ENCODE measurements at places on chromosomes 1 and 21.
A peak's percentile ranks its signal among the peaks of the same experiment; 100 is the strongest.

- DNase-seq = no peak
Measured at GRCh38 chr1:220873087-220873486, 6.2 kb upstream of the HLX start.

- no peak for DNase-seq
Measured at GRCh38 chr1:108071601-108072000, 106.6 kb upstream of the VAV3 start.

GRCh38 chr1:53025034-53025768 is 36.8 kb upstream of the PODN start:
- DNase-seq = no peak

DNA sequence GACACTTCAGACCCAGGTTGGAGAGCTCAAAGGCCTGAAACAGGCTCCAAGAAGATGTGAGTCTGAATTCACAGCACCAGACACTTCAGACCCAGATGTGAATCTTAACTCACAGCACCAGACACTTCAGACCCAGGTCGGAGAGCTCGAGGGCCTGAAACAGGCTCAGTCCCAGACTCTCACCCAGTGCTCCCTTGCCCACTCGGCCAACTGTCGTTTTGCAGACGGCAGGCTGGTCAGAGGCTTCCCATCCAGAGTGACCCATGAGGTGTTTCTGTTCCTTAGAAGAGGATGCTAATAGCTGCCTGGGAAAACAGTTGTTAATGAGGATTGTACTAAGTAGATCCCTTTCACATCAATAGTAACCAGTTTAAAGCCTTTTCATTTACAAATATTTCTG is 88.4 kb downstream of the ADARB1 start:
- DNase-seq = no peak

DNA sequence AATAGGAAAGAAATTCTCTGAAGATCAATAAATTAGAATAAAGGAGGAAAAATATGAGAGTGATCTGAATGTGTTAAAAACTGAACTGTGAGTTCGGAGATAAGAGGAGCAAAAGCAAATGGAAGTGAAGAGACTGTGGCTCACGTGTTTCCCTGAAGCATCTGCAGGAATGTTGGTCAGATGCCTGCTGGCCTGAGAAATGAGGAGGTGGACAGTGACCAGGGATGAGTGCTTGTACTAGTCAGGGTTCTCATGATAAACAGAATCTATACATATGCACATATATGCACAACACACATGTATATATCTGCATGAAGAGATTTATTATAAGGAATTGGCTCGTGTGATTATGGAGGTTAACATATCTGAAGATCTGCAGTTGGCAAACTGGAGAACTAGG is 103.4 kb upstream of the TIAM1 start:
- DNase-seq = no peak

- DNase-seq = no peak
Measured at GRCh38 chr1:31488528-31488927, 75.5 kb downstream of the SERINC2 start.

- peak; percentile 14 for DNase-seq
Measured at GRCh38 chr1:59565611-59566410, 248.9 kb upstream of the HOOK1 start.

- peak; percentile 72 for DNase-seq
Measured at GRCh38 chr1:112501810-112502641, 6.7 kb upstream of the WNT2B start.

GRCh38 chr21:39048064-39048463 is 135.2 kb downstream of the PSMG1 start:
- no peak for DNase-seq

DNA sequence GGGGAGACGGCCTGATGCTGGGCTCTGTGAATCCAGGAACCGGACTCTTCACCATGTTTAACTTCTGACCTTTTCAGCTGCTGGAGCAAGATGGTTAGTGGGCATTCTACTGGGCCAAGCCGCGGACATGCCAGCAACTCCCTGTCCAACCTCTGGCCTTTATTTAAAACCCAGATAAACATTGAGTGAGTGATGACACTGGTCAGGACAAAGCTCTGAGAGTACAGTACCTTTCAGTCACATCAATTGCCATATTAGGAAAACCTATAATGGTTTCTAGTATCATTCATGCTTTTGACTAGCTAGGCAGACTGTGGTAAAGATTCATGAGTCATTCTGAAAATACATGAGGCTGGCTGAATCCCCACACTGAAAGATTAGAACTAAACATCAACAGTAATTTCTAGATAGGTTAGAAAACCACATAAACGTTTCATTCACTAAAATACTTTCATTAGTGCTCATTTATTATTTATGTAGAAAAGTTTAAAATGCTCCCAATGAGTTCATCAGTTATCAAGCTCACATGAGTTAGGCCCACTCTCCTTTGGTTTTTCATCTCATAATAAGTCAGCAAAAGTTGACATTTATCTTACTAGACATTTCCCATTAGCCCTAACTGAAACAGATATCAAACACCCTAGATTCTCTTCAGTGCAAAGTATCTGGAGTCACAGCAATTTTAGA is 7.1 kb upstream of the ACTA1 start:
- no peak for DNase-seq

DNA sequence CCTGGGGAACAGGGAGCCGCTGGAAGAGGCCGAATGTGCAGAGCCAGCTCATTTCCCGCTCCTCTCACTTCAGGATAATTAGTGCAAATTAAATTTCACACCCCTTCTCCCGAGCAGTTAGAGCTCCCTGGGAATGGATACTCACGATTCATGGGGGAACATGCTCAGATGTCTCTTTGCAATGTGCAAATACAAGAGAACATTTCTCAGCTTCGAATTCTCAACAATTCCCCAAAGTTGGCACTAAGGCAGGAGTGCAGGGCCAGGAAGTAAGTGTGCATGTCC is 54.9 kb downstream of the CAMK2N1 start:
- no peak for DNase-seq

GRCh38 chr1:215166886-215167285 is 84.3 kb downstream of the KCNK2 start:
- no peak for DNase-seq

- no peak for DNase-seq
Measured at GRCh38 chr1:99820546-99820945, 29.6 kb upstream of the AGL start.

DNA sequence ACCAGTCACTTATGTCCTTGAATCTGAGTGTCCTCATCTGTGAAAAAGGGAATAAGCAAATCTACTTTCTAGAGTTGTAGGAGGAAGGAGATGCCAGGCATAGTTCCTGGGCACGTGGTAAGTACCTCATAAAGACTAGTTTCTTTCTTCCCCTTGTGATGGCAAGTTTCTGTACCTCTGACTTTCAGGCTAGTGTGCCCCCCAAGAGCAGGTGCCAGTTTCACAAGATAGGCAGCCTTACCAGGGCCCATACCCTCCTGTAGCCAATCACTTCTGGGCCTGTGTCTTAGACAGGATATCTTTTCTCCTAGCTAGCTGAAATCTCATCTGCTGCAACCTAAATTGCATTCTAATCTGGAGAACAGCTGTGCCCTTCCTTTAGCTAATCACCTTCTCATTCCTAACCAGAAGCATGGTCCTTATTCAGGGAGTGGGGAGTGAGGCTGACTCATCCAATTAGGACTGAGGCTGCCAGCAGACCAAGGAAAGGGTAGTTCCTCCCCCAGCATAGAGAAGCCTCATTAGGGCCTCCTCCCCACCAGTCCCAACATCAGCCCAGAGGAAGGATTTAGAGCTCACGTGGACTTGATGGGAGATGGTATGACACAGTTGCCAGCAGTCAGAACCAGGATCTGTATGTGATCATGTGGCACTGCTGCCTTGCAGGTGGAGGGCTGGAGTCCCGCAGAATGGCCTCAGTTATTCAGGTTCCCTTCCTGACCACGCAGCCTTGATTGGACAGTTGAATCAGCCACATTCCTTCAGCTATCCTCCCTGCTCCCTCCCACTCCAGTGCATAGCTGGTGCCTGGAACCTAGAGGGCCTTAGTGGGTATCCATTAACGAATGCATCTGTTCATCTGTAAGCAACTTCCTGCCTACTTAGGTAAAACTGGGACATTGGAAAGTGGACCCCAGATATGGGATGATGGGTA is 7.9 kb downstream of the KLHDC8A start:
- DNase-seq = no peak

GRCh38 chr1:207248544-207249198 is 72.8 kb upstream of the CD55 start:
- DNase-seq = no peak

GRCh38 chr1:194723067-194723466 is 1536.7 kb upstream of the B3GALT2 start:
- DNase-seq = no peak

DNA sequence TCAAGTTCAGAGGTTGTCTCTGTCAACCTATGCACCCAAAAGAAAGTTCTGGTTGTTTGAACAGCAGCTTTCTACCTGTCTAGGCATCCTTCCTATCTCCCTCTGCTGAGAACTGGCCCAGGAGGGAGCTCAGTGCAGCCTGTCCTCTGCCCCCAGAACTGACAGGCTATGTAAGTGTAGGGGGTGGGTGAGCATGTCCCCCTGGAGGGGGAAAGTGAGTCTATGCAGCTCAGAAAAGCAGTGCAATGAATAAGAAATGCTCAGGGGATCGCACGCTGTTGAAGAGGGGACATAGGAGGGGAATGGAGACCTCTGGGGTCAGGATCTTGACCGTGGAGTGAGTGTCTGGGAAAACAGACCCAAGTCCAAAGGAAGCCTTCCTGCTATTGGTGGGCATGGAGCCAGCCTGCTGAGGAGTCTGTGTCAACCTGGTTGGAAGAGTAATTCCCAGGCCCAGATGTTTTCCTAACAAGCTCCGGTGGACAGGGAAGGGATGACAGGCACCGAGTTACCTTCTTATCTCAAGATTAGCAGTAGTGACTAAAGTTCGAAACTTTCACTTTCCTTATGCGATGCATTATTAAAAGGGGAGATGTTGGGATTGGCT is 26.1 kb upstream of the FHAD1 start:
- no peak for DNase-seq

DNA sequence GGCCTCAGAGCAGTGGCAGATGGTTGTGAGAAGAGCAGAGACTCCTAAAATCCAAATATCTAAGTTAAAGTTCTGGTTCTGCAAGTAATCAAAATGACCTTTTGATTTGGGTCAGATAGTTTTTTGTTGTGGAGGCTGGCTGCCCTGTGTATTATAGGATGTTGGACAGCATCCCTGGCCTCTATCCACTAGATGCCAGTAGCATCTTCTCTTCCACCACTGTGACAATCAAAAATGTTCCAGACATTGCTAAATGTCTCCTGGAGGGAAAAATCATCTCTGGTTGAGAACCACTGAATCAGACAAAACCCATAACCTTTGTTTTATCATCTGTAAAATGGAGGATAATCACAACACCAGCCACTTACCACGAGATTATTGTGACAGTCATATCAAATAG is 5.9 kb upstream of the DPT start:
- peak; percentile 25 for DNase-seq

DNA sequence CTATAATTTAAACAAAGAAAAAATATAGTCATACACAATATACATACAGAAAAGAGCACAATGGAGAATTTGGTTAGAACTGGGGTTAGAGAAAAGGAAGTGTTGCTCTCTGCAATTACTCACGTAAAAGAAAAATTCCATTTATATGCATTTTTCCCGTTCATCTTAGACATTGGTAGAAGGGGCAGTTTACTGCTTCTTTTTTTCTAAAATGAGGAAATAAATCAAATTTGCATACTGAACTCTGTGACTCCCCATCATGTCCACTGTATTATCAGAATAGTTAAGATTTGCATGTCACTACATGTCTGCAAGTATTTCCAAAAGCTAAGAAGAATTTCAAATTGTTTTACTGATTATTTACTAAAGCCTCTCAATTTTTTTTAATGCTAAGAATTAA is 44.1 kb upstream of the C1orf105 start:
- DNase-seq = no peak

GRCh38 chr1:114032271-114033215 is 53.3 kb downstream of the OLFML3 start:
- no peak for DNase-seq

GRCh38 chr1:185017338-185017737 is 28.0 kb upstream of the RNF2 start:
- no peak for DNase-seq

- peak; percentile 47 for DNase-seq
Measured at GRCh38 chr1:84701376-84701775, 11.1 kb upstream of the SSX2IP start.

GRCh38 chr1:222940095-222940494 is 125.3 kb downstream of the DISP1 start:
- DNase-seq = no peak

- no peak for DNase-seq
Measured at GRCh38 chr1:217088521-217089284, 365.5 kb upstream of the ESRRG start.

DNA sequence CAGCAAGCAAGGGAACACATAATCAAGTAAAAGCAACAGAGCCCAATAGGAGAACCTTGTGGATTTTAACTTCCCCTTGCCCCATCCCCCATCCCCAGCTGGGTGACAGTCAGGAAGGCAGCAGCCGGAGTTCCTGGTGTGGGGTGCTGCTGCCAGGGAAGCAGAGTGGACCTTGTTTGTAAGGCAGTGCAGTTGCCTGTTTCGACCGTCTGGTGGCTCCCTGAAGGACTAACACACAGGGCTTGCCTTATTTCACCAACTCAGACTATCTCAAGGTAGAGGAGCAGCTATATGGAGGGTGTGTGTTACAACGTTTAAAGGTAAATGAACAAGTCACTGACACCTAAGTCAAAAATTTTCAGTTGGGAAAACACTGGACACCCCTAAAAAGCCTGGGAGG is 6.6 kb downstream of the KRTAP10-8 start:
- no peak for DNase-seq

GRCh38 chr1:107981277-107981676 is 16.3 kb upstream of the VAV3 start:
- no peak for DNase-seq

- peak; percentile 94 for DNase-seq
Measured at GRCh38 chr1:183600136-183600535, 9.9 kb upstream of the NCF2 start.

DNA sequence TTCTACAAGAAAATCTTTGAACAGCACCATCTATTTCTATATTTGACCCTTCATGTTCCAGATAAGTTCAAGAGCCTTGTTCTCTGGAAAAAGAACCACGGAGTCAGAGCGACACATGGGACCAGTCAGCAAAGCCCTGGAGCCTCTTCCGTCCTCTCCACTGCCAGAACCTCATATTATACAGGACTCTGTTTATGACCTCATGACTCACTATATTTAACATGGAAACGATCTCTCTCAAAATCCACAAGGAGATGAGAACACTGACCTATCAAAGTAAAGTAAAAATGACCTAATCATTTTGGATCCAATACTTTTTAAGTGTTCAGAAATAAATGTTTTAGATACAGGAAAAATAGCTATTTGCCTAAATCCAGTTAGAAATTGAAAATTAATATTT is 124.6 kb upstream of the KRTAP19-8 start:
- DNase-seq = no peak

- DNase-seq = no peak
Measured at GRCh38 chr1:113692824-113693431, 66.4 kb downstream of the PHTF1 start.

GRCh38 chr1:95093296-95093695 is 20.5 kb upstream of the ALG14 start:
- DNase-seq = no peak
